ENCODE measurements at places on chromosomes 4 and X.

- no peak for DNase-seq
These were observed 44.4 kb upstream of the STOX2 start for GRCh38 chr4:183860731-183861130.

GRCh38 chrX:75038925-75039324 lies 113.7 kb upstream of the NEXMIF start:
- peak; percentile 4 for DNase-seq

- no peak for DNase-seq
These were observed 81.6 kb upstream of the ADRA2C start for GRCh38 chr4:3684546-3684945.

GRCh38 chr4:44438687-44439086 lies 9.9 kb downstream of the KCTD8 start:
- no peak for DNase-seq

GRCh38 chr4:131159261-131159660 lies 1989.8 kb upstream of the PCDH10 start:
- no peak for DNase-seq

DNA sequence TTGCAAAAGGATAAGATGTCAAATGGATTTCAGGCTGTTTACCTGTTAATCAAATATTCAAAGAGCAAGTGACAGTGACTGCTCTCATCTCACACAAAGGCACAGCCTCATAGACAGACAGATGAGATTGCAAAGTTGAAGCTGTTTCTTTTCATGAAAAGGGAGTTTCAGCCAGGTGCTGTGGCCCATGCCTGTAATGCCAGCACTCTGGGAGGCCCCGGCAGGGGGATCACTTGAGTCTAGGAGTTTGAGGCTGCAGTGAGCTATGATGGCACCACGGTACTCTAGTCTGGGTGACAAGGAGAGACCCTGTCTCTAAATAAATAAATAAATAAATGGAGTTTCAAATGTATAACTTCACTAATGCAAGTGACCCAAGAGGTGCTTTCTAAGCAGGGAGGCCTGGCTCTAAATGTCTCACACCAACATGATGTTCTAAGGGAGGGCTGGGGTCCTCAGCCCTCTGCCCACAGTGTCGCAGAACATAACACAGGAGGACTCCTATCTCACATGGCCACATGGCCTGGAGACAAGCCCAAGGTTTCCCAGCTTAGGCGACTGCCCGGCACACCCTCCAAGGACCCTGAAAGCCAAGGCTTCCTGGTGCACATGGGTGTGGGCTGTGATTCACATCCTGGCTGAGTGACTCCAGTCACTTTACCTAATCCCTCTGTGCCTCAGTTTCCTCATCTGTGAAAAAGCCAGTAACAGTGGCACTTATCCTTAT lies 26.8 kb downstream of the PPP2R2C start:
- no peak for DNase-seq

GRCh38 chr4:37872310-37872988 lies 18.4 kb upstream of the TBC1D1 start:
- DNase-seq: no peak

- no peak for DNase-seq
These were observed 127.8 kb downstream of the KCTD8 start for GRCh38 chr4:44320833-44321232.

DNA sequence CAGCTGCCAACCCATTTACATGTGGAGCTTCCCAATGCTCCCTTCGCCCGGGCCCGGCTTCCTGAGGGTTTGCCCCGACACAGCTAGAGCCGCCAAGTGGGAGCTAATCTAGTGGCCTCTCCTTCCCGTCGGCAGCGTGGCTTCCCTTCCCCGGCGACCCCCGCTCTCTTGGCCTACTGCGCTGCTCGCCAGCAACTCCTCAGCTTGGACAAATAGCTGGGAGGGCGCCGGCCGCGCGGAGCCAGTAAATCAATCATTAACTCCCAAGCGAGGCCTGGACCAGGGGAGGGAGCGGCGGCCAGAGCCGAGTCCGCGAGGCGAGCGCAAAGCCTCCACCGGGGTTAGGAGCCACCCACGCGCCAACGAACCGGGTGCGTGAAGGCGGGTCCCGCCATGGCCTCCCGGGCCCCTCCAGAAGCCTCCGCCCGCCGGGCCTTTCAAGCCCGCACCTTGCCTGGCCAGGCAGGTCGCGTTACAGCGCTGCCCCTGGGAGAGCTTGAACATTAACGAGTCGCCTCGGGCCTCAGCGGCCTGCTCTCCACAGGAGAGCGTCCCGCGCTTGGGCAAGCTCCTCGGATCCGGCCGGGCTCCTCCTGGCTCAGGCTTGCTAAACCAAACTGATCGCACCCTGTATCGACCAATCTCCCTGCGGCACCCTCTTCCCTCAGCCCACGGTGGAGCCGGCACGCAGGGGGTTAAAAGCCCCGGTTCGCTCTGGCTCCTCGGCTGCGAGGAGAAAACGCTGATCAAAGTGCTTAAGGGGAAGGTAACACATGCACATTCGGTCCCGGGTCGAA lies 10.6 kb upstream of the BCOR start:
- DNase-seq: no peak

- peak; percentile 67 for DNase-seq
These were observed at the start of gene SETD7 for GRCh38 chr4:139556071-139556723. Gene SETD7, minus strand, starts transcription at chr4:139556219. Its CDS starts 82 bp downstream, at chr4:139556137.

DNA sequence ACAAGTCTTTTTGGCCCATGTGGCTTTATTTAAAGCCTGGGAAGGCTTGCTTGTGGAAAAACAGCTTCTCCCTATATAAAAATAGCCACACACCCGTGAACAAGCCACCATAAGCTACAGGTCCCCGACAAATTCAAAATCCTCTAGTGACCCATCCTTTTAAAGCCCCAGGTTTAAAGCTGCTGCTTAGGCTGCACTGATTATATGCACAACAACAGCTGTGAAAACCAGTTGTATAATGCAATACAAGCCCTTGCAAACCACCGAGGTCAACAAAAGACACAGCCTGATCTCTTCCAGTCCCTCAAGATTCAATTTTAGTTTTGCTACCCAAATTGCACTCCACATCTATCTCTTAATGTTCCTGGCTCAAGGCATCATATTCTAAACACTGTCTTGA lies 186.0 kb upstream of the WDFY3 start:
- DNase-seq: no peak
